ENCODE measurements at places on chromosomes 4 and X.

DNA sequence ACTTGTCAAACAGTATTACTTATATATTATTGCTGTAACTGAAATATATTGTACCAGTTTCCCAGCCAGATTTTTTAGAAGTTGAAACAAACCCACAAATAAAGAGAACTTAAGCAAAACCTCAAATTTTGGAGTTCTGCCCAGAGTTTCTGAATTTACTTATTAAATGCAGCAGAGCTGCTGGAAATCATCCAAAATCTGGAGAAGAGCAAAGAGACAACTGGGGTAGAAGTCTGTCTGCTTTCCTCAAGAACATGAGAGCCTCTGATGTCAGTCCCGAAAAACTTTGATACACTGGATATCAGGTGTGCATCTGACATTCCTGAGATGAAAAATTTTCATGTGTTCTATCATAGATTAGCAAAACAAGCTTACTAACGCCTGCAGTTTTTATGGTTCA, 325.9 kb downstream of the NR3C2 start:
- no peak for DNase-seq

- no peak for DNase-seq
Measured at GRCh38 chr4:162586266-162586665, 422.5 kb upstream of the FSTL5 start.

DNA sequence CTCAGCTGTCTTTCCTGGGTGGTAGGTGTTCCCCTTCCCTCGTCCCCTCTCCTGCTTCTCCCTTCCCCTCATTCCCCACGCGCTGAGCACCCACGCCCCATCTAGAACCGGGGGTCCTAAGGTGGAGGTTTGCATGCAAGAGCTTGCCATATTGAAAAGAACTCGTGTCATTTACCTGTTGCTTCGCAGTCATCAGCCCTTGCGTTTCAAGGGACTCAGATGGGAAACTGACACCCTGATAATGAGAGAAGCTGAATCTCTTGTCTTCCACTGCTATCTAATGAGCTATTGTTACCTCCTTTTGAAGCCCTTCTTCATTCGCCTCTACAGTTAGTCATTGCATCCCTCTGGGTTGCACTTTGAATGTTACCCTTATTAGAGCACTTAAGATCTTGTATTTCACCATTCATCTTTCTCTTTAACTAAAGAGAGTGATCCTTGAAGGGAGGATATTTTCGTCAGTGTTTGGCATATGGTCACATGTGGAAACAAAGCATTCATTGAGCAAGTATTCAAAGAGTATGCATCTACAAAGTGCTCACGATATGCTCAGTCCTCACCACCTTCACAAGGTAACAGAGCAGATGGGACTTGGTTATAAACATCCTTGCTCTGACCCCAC, 25.7 kb downstream of the ARL9 start:
- no peak for DNase-seq

GRCh38 chr4:142416121-142416520, 430.0 kb downstream of the INPP4B start:
- DNase-seq = no peak

DNA sequence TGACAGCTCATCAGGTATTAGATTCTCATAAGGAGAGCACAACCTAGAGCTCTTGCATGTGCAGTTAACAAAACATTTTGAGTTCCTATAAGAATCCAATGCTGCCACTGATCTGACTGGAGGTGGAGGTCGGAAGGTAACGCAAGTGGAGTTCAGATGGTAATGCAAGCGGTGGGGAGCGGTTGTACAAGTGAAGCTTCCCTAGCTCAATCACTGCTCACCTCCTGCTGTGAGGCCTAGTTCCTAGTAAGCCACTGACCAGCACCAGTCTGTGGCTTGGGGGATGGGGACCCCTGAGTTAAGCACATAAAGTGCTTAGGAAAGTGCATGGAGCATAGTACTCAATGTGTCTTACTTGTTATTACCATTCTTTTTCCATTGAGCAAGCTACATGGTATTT, 983.2 kb upstream of the IGFBP7 start:
- no peak for DNase-seq

- no peak for DNase-seq
Measured at GRCh38 chr4:19005211-19005610, 983.7 kb upstream of the LCORL start.

DNA sequence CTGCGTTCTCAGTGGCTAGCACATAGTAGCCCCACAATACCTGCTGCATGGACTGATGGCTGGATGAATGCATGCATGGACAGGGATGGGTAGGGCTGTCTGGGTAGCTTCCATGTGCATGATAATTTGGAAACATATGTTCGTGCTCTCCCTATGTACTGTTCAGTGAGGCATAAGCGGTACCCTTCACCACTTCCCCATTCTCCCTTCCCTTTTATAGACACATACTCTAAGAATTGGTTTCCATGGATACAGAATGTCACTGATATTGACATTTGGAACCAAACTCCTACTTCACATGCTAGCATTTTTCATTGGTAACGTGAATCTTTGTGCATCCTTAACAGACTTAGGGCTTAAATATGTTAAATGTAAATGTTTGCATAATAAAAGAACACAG, 20.4 kb downstream of the USP46 start:
- DNase-seq = no peak

GRCh38 chrX:133415276-133416105, at the start of gene GPC4:
Gene GPC4 (minus strand): TSS chrX:133415489. CDS start chrX:133414965, 524 bp downstream.
- no peak for DNase-seq

GRCh38 chr4:38654273-38654672, 9.7 kb upstream of the KLF3 start:
- DNase-seq = no peak

GRCh38 chr4:112234952-112235609, 3.5 kb downstream of the AP1AR start:
- DNase-seq = no peak

DNA sequence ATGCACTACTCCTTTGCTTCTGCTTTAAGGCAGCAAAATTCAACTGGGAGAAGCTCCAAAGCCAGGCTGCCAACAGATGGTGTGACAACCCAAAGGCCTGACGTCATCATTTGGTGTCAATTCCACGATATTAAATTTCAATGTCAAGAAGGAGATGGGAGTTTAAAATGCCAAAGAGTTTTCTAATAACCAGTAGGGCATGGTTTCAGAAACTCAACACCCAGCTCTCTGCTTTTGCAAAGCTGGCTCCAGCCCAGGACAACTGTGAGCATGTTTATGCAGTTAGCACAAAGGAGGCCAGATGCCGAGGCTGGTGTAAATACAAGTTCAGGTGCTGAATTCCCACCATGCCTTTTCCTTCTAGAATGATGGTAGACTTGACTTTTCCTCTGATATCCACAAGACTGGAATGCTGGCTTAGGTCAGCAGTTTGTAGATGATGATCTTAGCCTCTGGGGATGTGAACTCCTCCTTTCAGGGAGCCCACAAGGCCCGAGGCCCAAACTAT, 67.3 kb downstream of the AFAP1 start:
- no peak for DNase-seq

GRCh38 chrX:30576881-30577280, 685 bp downstream of the TASL start:
- no peak for DNase-seq

DNA sequence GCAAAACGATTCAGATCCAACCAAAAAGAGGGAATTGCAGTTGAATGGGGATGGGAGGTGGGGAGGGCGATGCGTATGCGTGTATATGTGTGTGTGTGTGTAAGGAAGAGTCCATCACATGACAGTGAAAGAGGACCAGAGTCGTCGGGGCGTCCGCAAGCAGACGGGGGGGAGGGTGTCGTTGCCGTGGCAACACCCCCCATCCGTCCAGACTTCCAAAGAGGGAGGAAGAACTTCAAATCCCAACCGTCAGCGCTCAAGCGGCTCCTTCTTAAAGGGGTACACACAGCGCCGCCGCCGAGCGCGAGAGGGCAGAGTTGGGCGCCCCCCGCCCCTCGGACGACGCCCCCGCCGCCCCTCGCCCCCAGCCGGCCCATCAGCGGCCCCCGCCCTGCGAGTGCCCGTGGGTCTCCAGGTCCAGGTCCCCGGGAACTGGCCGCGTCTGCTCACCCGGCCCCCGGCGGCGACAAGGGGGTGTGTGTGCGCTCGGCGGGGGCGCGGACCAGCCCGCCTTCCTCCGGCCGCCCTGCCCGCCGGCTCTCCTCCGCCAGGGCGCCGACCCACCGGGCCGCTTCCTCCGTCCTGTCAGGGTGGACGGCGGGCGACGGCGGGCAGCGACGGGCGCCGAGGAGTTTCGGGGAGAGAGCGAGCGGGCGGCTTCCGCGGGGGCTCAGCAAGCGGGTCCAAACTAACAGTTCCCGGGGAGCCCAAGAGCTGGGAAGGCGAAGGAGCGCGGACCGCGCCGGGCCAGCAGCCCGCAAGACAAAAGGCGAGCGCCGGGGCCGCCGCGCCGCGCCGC, 685 bp downstream of the LCORL start:
- peak; percentile 72 for DNase-seq

- no peak for DNase-seq
Measured at GRCh38 chr4:81256059-81256970, 41.3 kb upstream of the PRKG2 start.

DNA sequence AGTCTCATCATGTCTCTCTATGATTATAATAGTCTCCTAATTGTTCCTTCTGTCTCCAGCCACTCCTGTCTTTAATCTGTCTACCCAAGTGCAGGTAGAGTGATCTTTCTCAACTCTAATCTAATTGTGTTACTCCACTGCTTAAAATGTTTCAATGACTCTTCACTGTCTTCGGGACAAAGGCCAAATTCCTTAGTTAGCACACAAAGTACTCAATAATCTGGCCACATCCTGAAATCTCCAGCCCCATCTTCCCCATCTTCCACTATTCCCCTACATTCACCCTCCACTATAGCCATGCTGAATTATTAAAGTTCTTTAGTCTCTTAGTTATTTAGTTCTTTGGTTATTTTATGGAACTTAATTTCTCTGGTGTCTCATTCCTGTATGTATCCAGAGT, 353.3 kb downstream of the OPHN1 start:
- no peak for DNase-seq

GRCh38 chr4:105631818-105632400, 76.6 kb downstream of the INTS12 start:
- DNase-seq = no peak

GRCh38 chr4:114250439-114250891, 271.0 kb upstream of the ARSJ start:
- no peak for DNase-seq

- DNase-seq = no peak
Measured at GRCh38 chr4:68283714-68284113, 38.2 kb upstream of the TMPRSS11B start.

DNA sequence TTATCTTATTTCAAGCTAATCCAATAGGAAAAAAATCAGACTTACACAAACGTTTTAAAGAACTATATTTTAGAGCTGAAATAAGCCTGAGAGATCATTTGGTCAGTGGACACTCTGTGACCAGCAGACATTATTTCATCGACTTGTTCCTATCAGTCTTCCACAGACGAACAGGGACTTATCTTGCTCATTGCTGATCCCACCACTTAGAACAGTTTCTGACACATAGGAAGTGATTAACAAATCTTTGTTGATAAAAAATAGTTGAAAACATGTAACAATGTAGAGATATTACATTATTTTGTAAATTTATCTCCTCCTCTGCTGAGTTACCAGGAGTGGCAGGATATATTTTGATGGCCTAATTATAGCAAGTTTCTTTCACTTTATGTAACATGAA, 65.8 kb downstream of the TAPT1 start:
- no peak for DNase-seq

DNA sequence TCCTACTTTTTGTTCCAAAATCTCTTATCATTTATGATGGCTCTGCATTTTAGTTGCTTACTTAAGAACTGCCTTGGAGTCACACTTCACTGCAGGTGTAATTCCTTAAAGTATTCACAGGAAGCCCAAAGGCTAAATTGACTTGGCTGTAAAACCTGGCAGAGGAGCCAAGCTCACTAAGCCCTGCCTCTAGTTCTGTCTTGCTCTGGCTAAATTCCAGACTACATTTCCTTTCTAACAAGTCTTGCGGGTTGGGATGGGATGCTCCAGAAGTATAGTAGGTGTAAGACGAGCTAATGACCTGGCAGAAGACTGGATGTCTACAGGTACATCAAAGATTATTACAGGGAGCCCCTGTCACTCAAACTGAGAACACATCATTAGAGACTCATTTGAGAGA, 924.0 kb upstream of the INTU start:
- DNase-seq = no peak

- no peak for DNase-seq
Measured at GRCh38 chrX:17036171-17036961, 89.9 kb downstream of the REPS2 start.

DNA sequence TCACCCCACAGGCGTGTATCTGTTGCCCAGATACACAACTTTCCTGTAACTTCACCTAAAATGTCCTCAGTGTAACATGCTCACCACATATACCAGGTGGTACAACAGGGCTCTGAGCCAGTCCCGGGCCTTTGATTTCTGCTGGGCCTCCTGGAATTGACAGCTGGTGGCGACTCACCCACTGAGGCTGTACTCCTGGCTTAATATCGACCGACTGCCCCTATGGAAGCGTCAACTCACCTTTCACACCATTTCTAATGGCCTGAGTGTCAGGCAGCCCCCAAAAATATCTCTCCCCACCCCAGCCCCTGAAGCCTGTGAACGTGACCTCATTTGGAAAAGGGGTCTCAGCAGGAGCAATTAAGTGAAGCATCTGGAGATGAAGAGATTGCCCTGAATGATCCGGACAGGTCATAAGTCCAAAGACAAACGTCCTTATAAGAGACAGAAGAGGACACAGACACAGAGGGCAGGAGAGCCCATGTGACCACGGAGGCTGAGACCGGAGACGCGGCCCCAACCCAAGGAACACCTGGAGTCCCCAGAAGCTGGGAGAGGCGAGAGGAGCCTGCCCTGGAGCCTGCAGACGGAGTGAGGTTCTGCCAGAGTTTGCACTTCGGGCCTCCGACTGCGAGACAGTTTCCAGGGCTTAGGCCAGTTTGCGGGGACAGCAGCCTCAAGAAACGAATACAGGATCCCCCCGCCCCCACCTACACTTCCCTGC, 12.6 kb upstream of the MXD4 start:
- no peak for DNase-seq
